ENCODE measurements at places on chromosomes 4 and X.

DNA sequence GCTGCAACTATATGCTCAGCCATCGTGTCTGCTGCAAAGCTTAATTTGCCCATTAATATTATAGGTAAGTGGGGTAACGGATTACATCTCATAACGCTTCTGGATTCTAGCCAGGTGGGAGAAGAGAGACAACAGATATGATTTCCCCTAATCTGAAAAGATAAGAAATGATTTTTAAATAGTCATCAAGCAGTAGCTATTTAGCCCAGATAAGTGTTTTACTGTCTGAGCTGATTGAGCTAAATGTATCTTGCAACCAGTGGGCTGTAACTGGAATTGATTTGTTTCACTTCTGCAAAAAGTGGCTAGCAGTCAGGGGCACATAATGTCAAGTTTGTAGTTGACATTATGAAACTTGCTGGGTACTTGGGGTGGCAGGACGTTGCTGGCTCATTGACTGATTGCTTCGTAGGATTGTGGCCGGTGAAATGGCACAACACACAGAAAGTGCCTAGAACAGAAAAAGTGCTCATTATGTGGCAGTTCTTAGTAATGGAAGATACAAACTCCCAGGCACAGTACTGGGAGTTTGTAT, 18.5 kb downstream of the LAP3 start:
- no peak for DNase-seq

DNA sequence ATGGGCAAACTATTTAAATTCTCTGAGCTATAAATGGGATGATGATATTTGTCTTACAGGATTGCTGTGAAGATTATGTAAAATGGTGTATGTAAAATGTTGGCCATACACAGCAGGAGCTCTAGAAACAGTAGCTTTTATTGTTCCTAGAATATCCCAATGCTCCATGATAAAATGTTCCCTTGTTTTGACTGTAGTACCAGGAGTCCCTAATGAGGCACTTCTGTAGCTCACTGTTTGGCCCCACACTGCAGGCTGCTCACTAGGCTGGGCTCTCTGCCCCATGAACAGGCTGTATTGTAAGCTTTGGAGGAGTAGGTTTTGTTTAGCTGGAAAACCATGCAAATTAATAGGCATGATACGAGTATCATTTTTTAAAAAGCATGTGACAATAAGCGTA, 3.3 kb upstream of the FGA start:
- DNase-seq: no peak

- no peak for DNase-seq
These were observed 106.1 kb downstream of the EFNB1 start for GRCh38 chrX:68934922-68935321.

- no peak for DNase-seq
These were observed 39.7 kb downstream of the ANAPC10 start for GRCh38 chr4:145058256-145058655.

GRCh38 chr4:188383180-188383579, 243.9 kb downstream of the TRIML1 start:
- no peak for DNase-seq

- DNase-seq: peak; percentile 41
These were observed 14.3 kb upstream of the PNPLA4 start for GRCh38 chrX:7941390-7942042.
